Panc1 (cell line): ENCODE measurements at places on chromosomes 16 and 17.

- peak; percentile 50 for DNase-seq
Measured at GRCh38 chr16:77675464-77676324, 46.6 kb upstream of the NUDT7 start.

DNA sequence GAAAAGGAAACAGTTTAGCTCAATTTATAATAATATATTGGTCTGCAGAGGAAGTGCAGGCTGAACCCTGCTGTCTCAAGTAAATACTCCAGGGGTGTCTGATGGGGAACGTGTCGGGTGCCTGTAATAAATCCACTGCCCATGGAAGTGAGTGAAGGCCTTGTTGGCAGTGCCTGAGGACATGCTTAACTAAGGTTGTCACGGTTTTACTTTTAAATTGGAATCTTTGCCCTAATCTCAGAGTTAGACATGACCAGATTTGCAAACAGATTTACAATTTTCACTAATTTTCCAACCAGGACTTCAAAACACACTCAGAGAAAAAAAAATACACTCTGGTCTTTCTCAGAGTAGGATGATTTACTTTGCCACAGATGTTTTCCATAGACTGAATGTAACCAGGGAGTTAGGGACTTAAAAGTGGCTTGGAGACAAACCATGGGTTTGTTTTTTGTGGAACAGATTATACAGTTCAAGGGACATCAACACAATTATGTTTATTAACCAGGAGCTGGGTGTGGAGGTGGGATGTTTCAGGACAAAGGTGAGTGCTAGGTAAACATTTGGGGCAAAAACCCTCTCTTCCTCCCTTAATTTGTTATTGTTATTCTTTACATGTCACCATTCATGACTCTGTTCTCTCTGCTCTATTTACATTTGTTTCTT lies 144.5 kb downstream of the FTO start:
- no peak for DNase-seq

- DNase-seq = no peak
Measured at GRCh38 chr17:36808180-36808661, 129.1 kb upstream of the LHX1 start.

GRCh38 chr16:10850478-10850850 lies 26.5 kb upstream of the CIITA start:
- DNase-seq = no peak

- DNase-seq = no peak
Measured at GRCh38 chr16:10878644-10879501, 1.9 kb downstream of the CIITA start.

DNA sequence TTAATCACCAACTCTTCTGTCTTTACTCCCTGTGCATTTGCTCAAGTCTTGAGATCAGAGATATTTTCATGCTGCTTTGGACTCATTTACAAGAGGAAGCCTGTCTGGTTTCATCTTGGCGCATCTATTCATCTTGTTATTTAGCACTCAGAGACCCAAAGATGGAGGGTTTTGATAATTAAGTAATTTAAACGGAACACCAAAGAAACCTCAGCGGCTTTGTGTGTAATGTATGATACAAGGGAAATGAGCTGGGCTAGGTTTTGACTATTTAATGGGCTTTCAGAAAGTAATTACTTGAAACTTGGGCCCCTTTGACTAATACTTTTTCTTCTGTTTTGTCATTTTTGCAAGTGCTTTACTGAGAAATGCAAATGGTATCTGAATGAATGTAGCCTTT lies 66.2 kb upstream of the CACNG3 start:
- DNase-seq = no peak

DNA sequence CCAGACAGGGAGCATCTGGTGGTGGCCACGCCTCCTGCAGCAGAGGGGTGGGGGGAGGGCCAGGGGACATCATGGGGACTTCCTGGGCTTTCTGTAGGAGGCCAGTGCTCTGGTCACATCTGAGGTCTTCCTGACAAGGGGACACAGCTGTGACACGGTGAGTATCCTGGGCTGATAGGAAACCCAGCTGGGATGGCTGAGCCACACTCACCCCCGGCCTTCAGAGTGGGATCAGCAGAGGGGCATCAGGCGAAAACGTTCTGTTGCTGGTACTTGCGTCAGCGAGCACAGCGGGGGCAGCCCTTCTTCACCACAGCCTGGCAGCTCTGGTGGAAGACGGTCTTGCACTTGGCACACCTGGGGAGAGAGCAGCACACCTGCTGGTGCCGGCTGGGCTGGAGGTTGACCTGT lies 122.9 kb upstream of the SMURF2 start:
- no peak for DNase-seq

DNA sequence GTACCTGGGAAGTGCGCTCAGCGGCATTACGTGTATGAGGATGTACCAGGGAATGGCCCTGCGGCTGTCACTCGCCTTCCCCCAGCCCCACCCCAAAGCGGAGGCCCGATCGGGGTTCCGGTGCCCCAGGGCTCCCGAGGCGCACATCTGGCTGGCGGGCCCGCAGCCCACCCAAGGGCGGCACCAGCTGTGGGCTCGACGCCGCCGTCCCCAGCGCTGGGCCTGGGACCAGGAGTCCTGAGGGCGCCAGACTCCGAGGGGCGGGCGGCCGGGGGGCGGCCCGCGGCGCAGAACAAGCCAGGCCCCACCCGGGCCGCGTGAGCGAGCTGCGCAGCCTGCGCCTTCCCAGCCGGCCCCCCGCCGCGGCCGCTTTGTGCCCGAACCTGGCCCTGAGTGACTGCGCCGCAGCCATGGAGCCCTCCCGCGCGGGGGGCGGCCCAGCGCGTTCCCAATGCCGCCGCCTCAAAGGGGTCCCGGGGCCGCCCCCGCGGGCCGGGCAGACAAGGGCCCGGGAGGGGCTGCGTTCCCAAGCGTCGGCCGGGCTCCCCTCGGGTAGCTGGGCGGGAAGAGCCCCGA lies 17.4 kb downstream of the ZNF423 start:
- DNase-seq = no peak
